ENCODE measurements at places on chromosomes 6 and 20.

DNA sequence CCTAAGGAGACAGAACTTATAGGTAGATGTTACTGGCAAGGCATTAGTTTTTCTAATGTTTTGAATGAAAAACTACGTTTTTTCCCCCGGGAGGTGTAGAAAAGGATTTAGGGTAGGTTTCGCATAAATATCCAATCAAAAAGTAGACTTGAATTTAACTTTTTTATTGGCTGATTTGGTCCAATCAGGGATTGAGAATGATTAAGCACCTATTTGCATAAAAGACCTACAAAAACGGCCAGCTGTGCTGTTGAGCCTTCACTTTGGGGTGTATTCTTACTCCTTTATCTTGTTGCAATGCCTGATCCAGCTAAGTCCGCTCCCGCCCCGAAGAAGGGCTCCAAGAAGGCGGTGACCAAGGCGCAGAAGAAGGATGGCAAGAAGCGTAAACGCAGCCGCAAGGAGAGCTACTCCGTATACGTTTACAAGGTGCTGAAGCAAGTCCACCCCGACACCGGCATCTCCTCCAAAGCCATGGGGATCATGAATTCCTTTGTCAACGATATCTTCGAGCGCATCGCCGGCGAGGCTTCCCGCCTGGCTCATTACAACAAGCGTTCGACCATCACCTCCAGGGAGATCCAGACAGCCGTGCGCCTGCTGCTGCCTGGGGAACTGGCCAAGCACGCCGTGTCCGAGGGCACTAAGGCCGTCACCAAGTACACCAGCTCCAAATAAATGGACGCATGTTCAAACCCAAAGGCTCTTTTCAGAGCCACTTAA, 113.5 kb upstream of the BTN3A2 start:
- DNase-seq, result no peak

DNA sequence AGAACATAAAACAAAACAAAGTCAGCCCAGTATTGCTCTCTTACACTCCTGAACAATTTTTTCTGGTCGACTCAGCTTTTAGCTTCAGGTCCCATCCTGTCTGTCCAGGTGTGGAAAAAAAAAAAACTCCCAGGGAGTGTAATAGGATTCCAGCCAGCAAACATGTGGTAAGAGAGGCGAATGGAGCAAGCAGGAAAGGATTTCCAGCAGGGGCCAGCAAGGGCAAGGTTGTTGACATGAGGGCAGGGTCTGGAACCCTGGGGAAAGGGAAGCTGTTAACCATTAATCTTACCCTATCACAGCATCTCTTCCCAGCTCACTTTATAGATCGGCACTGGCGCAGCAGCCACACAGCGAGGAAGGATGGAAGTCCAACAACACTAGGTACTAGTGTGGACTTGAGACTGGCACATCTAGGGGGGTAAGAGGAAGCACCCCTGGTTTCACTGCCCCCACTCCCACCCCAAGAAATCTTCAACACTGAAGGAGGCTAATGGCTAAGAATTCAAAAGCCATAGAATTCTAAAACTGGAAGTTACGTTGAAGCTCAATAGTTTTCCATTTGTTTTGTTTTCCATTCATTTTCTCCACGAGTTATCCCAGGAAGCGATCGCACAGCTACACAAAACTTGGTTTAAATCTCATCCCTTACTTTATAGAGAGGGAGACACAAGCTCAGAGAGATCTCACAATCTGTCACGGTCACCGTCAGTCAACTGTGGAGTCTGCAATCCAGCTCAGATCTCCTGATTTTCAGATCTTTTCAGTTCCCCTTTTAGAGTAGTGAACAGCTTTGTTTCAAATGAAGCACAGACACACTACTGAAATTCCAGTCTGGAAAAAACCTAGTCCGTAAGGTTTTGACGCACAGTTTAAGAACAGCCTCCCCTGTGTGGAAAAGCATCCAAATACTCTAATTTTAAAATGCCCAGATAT, 53.3 kb downstream of the SLC22A23 start:
- DNase-seq, result no peak

GRCh38 chr6:89066940-89067646, 13.5 kb upstream of the PNRC1 start:
- DNase-seq, result no peak

DNA sequence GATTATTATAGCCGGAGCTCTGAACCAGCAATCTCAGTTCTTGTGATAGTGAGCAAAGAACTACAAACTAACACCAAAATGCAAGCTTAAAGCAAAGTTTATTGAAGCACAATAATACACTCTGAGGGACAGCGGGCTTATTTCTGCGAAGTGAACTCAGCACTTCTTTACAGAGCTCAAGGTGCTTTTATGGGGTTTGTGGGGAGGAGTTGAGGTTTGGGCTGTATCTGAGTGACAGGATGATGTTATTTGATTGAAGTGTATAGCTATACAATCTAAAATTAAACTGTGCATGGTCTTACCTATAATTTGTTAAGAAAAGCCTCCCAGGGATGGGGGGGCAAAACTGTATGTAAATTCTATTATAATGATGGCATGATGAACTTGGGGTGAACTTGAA, 1.0 kb upstream of the HFE start:
- DNase-seq, result no peak

DNA sequence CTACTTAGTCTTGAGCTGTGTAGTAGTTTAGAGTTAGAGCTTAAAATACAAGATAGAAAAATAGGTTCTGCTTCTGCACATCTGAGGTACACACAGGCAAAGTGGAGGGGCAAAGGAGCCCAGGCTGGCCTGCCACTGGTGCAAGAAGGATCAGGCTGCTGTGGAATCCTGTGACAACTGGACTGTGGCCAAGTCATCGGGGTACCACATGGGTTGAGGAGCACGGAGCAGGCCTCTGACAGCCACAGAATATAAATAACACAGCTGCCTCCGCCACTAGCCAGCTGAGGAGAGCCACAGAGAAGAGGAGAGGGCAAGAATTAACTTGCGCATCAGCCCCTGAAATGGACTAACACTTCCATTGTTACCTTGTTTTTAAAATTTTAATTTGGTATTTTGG, 206.0 kb upstream of the MARCKS start:
- no peak for DNase-seq

DNA sequence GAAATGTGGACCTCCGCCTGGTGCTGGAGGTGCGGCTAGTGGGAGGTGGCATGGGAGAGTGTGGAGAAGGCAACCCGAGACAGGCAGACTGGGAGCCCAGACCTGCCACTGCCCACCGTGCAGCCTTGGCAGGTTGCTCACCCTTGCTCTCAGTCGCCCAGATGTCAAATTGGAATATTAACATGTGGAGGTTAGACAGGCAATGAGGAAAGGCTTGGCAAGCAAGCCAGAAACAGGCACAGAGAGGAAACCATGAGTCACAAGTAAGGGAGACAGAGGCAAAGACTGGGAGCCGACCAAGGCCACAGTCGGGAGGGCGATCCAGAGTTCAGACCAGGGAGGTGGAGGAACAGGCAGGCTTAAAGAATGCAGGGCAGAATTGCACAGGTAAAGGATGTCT, 178.2 kb downstream of the FOXC1 start:
- DNase-seq, result no peak

DNA sequence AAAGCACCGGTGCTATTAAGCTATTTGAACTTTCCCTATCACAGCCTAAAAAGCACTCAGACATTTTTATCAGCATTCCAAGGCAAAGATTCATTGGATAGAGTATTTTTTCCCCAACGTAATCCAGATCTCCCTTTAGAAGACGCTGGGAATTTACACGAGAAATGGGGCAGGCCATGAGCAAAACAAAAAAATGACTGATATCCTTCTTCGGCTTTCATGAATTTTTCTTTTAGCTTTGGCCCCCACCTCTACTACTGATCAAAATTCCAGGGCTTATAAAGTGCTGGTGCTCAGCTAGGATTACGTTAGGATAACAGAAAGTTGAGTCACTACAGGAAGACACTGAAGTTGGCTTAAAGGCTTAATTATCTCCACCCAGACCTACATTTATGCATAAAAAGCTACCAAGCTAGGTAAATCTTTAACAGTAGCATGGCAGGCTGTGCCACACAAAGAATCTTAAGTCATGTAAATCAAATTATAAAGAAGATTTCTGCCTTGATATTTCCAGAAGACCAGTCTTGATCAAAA, 418.5 kb upstream of the BTBD3 start:
- no peak for DNase-seq

- DNase-seq, result no peak
Measured at GRCh38 chr20:33858666-33859065, 47.5 kb downstream of the CHMP4B start.

- DNase-seq, result no peak
Measured at GRCh38 chr20:7994809-7995208, 24.8 kb downstream of the TMX4 start.

DNA sequence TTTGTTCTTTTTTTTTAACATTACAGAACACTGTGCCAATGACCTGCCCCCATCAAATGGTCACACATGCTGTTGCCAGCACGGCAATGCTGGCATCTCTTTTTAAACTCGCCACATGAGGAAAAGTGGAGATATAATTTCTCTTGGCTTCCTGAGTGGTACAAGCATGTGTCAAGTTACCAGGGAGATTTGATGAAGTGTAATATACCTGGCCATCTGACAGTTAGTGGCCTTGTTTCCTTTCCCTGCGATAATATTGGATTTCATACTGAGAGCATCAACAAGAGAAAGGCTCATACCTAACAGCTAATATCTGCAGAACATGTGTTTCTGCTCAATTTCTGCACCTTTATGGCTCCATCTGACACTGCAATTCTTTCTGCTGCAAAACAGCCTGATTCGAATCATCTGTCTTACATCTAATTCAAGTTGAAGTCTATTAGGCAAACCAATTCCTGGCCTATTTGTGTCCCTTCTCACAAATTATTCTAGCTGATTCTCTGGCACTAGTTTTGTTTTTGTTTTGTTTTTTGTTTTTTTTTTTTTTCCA, 519.5 kb downstream of the PREX1 start:
- no peak for DNase-seq

DNA sequence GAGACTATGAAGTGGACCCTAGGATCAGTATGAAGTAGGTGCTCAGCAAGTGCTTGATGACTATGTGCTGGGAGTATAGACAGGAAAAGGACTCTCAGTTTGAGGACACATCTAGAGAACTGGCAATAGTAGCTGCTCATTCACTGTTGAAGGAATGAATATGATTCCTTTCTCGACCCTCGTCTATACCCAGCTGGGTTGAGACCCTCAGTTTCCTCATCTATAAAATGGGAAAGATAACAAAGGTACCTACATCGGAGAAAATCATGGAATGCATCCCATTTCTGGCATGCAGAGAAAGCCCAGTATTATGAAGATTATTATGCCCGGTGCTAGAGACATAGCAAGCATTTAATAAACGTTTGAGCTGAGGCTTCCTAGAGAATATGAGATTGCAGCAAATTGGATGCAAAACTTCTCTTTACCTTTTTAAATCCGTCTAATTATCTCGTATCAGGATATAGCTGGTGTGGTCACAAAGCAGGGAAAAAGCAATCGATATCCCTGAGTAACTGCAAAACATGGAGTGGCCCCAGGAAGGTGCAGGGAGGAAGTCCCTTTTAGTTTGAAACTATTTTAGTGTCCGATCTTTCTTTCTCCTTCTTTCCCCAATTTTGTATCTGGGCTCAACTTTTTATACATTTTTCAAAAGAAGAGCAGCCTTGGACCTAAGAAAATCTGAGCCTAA, 2.8 kb upstream of the PCK1 start:
- DNase-seq, result no peak

- DNase-seq, result no peak
Measured at GRCh38 chr20:36098364-36098763, 56.2 kb upstream of the EPB41L1 start.

GRCh38 chr6:51901766-51902764, 185.3 kb downstream of the PKHD1 start:
- DNase-seq, result no peak

GRCh38 chr20:22836211-22836610, 198.9 kb upstream of the SSTR4 start:
- no peak for DNase-seq

DNA sequence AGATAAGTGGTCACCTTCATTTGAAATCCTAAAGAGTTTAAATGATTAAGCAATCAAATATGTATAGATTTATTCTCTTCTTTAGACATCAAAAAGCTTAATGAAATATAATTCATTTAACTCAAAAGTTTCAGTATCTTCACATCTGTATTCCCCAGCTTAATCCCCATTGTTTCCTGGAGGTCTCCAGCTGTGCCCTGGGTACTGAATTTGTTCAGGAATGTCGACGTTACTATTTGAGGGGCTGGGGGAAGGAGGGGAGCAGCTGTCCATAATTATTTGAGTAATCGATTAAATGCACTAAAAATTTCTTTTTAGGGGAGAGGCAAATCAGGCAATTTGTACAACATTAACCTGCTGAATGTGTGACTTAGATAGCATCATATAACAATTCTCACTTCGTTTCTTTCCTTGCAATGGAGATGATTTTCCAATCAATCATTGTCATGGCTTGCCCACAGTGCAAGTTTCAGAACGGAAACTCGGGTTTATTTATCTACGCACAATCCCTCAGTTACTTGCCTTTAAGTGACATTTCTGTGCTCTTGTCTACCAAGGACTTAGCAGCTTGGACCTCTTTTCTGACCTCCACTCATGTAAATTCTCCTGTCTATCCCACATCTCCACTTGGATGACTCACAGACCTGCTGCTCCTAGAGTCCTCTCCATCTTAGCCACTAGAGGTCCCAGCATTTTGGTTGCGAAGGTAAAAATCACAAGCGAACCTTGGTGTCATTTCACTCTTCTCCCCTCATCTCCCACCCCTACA, 3.9 kb downstream of the DOK5 start:
- no peak for DNase-seq
